ENCODE measurements at places on chromosomes 2 and 18.

GRCh38 chr2:203569677-203570316 lies 34.7 kb upstream of the RAPH1 start:
- no peak for DNase-seq

- no peak for DNase-seq
These were observed 309.1 kb upstream of the COL3A1 start for GRCh38 chr2:188664951-188665595.

DNA sequence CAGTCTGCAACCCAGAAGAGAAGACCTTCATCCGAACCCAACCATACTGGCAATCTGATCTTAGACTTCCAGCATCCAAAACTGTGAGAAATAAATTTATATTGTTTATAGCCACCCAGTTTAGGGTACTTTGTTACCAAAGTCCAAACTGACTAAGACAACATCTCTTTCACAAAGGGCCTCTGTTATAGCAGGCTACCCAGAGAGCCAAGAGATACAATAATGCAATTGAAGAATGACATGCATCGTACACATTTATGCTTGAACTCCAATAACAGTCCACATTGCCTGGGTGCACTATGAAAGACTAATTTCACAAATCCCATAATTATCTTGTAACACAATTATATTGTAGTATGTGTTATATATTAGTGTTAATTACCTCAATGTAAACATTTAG lies 39.1 kb upstream of the ANKRD44 start:
- no peak for DNase-seq

DNA sequence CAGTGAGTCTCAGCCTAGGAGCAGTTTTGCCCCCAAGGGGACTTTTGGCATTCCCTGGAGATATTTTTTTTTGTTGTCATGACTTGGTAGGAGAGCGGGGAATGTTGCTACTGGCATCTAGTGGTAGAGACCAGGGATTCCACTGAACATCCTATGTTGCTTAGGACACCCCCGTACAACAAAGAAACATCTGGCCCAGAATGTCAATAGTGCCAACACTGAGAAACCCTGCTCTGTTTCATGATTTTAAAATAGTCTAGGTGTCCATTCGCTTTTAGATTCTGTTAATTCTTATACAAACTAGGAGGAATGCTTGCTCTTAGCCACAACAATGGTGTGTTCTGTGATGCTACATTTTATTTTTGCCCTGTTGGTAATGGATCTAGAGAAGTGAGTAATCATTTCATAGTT lies 225.8 kb upstream of the SIX3 start:
- DNase-seq: peak; percentile 62

DNA sequence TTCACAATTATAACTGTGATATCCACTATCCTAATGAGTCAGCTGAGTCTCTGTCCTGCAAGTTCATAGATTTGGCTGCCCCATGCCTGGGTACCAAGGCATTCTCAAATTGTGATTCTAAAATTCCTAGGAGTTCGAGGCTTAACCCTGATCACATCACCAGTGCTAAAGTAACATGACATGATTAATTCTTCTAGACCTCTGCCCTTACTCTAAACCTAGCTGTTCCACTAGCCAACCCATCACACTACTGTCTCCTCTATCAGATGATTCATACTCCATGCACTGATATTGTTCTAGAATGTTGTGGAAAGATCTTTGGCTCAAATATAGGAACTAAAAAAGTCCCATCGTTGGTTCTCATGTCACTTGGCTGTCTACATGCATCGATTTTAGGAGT lies 487.6 kb downstream of the PIK3C3 start:
- no peak for DNase-seq

DNA sequence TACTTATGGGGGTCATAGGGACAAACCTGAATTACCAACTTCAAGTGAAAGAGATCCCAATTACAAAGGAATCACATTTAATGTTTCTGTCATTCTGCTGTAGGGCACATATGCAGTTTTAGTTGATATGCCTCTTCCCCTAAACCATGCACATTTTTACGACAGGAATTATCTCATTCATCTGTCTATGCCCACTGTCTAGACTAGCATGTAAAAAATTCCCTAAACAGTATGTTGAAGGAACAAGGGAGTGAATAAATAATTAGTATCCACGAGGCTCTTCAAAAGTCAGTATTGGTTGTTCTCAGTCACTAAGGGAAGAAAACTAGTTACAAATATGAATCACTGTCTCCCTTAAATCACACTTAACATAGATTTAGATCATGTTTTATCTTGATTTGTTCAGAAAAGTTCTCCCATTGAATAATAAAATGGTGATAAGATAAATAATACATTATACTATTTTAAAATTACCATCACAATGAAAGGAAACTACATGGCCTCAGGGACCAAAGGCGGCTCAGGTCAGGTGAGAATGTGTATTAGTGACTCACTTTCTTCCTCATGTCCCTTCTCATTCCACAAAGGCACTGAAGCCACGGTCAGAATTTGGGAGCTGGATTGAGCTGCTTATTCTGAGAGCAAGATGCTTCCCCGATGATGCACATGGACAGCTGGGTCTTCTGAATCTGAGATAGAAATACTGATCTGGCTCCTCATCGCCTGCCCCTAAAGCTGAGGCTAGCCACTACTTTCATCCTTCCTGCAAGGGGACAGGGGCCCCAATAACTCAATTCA lies 29.1 kb downstream of the DYM start:
- no peak for DNase-seq

- no peak for DNase-seq
These were observed 11.7 kb upstream of the CYP26B1 start for GRCh38 chr2:72159211-72159993.

GRCh38 chr18:58843688-58844035 lies 21.0 kb upstream of the ZNF532 start:
- DNase-seq: no peak

GRCh38 chr2:9887513-9887912 lies 44.2 kb downstream of the TAF1B start:
- DNase-seq: no peak

DNA sequence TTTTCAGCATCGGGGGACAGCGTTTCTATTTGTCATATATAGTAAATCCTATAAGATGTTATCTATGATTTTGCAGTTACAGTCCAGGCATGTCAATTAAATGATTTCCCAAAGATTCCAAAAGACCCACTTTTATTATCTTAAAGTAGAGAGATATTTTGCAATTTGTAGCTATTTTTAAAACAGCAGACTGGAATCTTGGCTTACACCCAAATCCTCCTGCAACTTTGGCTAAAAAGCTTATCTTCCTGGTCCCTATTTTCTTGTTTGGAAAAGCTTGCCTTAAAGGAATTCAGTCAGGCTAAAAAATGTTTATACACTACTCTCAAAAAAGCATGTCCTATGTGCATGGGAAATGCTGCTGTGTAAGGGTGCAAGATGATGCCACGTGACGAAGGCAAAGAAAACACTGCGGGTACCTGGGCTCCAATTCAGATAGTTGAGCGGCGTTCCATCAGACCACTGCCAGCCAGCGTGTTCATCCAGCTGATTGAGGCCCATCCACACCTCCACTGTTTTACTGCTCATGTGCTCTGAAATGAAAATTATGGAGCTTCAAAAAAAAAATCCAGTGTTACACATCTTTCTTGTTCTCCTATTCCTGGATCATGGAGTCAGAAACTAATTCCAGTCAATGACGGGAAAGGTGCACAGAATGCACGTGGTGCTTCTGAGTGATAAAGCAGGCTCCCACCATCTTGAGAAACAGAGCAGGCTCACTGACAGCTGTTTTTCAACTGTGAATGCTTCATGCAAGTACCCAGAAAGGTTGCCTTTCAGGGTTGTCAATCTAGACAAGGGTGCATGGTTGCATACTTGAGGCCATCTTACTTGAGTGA lies 33.8 kb downstream of the PLA2R1 start:
- DNase-seq: no peak

GRCh38 chr2:64742678-64743077 lies 89.0 kb upstream of the SERTAD2 start:
- DNase-seq: no peak

- DNase-seq: no peak
These were observed 305.9 kb upstream of the VWC2L start for GRCh38 chr2:214104967-214105366.

All from NCI-H2081 treated with DMSO at 0.1 percent for 48 hours (cell line).